ENCODE measurements at places on chromosomes 13 and 19.

DNA sequence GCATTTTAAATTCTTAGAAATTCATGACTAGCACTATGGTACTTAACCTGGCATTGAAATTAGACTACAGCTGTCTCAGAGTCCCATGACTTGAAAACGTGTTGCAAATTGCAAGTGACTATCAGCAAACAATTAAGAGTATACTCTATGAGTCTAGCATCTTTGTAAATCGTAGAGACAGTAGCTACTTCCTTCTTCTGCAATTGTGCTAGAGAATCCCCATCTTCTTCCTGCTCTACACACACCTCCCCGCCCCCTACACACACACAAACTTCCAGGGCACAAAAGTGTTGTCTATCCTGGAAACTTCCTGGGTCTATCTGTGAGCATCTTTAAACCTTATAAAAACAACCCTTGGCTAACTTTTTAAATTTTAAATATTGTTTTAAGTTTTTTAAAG lies 35.2 kb upstream of the MIR17HG start:
- no peak for DNase-seq

GRCh38 chr13:41053384-41053826 lies 7.9 kb upstream of the WBP4 start:
- DNase-seq: no peak

DNA sequence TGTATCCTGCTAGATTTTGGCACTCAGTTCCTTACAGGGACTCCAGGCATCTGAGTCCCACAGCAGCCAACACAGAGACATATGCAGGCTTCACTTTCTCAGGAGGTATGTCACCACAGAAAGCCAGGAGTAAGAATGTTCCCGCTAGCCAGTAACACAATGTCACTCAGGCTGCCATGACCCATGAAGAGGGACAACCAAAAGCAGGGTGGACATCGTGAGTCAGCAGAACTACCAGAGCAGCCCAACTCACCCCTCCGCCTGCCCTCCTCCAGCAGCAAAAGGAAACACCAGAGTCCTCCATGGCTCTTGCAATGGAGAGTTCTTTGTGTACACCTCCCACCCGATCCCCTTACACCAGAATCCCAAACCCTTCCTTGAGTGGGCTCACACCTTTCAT lies 95.4 kb downstream of the CRYL1 start:
- DNase-seq: no peak

DNA sequence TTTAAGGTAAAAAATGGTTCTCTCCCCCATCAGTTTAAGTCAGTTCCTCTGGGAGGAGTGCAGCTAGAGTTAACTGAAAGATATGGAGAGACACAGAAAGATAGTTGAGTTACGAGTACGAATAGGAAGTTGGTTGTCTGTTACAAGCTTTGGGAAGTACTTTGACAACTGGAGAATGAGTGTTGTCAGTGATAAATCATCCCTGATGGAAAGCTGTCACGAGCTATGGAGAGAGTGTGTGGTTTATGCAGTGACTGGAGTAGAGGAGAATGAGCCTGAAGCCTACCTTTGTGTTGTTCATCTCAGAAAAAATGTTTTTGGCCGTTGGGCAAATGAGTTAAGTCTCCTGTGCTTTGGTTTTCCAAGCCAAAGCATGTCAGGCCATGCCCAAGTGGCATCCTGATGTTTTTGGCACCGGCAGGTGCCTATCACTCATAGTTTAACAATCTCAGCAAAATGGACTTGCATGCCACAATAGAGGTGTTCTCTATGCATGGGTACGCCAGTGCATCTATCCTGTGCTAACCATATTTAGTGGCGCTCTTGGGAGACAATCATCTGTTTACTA lies 350.2 kb downstream of the IRS2 start:
- no peak for DNase-seq

DNA sequence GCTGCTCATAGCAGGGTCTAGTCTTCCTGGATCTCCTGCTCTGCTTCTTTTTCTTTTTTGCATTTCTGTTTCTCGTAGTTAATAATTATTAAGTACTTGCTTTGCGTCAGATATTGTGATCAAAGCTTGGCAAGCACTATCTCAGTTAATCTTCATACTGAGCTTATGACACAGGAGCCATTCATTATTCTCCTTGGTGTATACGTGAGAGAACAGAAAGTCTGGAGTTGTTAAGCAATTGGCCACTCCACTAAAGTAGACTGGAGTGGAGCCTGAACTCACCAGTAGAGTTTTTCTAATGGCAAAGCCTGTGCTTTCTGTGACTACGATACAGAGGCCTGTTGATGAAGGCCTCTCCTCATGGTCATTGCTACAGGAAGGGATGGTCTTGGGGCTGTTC lies 285.9 kb downstream of the RFC3 start:
- no peak for DNase-seq

- no peak for DNase-seq
Measured at GRCh38 chr13:107865643-107866031, 349.7 kb downstream of the LIG4 start.

- no peak for DNase-seq
Measured at GRCh38 chr13:76921516-76921915, 26.8 kb upstream of the ACOD1 start.

DNA sequence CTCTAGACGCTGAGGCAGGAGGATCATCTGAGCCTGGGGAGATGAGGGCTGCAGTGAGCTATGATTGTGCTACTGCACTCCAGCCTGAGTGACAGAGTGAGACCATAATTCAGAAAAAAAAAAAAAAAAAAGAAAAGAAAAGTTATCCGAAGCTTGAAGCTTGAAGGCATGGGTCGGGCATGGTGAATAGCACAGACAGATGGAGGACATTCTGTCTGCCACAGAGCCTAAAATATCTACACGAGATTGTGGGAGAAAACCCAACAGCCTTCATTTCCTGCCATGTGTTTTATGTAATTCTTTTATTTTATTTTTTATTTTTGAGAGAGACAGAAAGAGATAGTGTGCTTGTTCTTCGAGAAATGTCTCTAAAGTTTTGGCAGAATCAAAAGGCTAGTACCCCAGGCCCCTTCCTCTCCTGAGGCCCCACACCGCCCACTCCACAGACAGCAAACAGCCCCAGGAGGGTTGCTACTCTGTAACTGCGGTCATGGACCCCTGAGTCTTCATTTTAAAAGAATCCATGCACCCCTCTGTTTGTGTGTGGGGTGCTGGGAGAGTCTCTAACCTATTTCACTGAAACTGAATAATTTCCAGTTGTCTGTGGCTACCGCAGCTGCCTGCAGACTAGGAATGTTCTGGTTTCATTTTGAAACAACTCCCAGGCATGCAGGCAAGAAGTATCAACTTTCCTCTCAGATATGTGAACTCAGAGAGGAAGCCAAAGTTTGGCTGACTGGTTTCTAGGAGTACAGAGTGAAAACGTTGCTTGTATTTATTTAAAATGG lies 38.4 kb upstream of the RCBTB2 start:
- no peak for DNase-seq

- DNase-seq: no peak
Measured at GRCh38 chr13:46396341-46396740, 9.3 kb upstream of the RUBCNL start.

DNA sequence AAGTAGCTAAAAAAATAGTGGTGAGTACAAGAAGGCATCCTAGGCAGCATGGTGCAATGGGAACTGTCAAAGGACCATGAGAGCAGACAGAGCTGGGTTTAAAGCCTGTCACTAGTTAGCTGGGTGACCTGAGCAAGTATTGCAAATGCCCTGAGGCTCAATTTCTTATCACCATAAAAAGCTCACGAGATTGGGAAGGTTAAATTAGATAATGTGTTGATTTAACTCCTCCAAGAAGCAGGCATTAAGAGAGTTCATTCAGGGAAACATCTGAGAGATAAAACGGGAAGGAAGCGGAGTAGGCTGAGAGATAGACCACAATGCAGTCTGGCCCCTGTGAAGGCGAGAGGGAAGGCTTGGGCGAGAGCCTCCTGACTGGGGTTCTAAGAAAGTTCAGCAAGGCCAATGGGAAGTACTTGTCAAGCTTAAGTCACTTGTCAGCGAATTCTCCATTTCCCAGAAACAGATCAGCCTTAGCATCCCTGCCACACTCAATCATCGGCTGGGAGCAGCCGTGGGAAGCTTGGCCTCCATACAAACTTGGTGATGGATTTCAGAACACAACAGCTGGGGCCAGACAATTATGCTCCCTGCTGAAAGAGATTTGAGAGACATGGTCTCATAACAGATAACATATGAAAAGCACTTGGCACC lies 105.5 kb downstream of the POU4F1 start:
- DNase-seq: no peak

GRCh38 chr13:71838842-71839241 lies 28.2 kb downstream of the DACH1 start:
- no peak for DNase-seq

DNA sequence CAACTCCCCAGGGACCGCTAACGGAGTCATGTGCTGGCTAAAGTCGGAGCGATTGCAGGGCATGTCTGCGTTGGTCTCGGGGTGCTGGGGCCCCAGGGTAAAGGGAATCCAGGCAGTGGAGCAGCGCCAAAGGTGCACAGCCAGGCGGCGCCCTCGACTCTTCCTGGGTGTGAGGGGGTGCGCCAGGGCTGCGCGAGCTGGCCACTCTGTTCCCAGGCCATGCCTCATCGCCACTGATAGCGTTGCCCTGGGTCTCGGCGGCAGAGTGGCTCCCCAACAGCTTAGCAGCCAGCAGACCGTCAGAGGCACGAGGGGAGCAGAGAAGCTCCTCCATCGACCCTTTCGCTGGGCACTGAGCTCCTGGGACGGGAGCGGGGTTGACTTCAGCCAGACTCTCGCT lies 152.7 kb downstream of the B3GLCT start:
- DNase-seq: no peak

DNA sequence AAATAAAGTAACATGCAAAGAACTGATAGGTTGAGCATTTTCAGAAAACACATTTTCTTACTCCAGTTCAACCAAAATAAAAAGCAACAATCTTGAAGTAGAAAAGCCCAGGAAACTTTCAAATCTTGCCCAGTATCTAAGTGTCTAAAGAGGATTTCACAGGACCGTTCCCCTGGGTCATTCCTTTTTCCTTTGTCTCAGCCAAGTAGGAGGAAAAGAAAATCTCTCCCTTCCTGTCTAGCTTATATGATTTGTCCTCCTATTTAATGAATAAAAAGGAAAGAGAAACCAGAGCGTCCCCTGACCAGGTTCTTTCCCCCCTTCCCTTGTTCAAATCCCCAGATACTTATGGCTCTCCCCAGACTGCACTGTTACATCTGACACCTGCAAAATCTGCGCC lies 248.0 kb downstream of the KCTD12 start:
- no peak for DNase-seq
